A549 treated with dexamethasone at 1 μM for 4 hours (cell line): ENCODE measurements at places on chromosomes 1 and 21. TPM values are rescaled to one million over a fixed set of nuclear protein-coding genes. Genes with fewer than 3 reads are reported as not detected.

SLC5A9 gene
- total RNA-seq, result 0.03 to 0.07 TPM (median 0.05 TPM) in 3 of 5 replicates, not detected in the others

CFAP126 gene
- total RNA-seq, result 0.16 to 0.29 TPM (median 0.24 TPM) in 4 of 5 replicates, not detected in the other

URB1 gene
- total RNA-seq, result 9.9 to 15.9 TPM (median 14.4 TPM) in 5 replicates

DR1 gene
- 27.5 to 40.4 TPM (median 37.0 TPM) in 5 replicates for total RNA-seq

S100A5 gene
- 0.50 to 1.9 TPM (median 0.75 TPM) in 5 replicates for total RNA-seq

CATSPERE gene
- total RNA-seq, result 0.02 to 0.08 TPM (median 0.03 TPM) in 5 replicates

INSRR gene
- not detected in 5 replicates for total RNA-seq

HIVEP3 gene
- 3.1 to 4.4 TPM (median 4.3 TPM) in 5 replicates for total RNA-seq

TMEM200B gene
- total RNA-seq, result 0.05 to 0.11 TPM (median 0.06 TPM) in 5 replicates

CGN gene
- 1.8 to 2.8 TPM (median 2.6 TPM) in 5 replicates for total RNA-seq

HORMAD1 gene
- total RNA-seq, result 7.9 to 10.7 TPM (median 9.7 TPM) in 5 replicates

DMRTA2 gene
- 0.06 to 0.18 TPM (median 0.09 TPM) in 5 replicates for total RNA-seq

GPR161 gene
- total RNA-seq, result 10.3 to 18.0 TPM (median 16.2 TPM) in 5 replicates

TRIM17 gene
- total RNA-seq, result not detected in 5 replicates

DTL gene
- total RNA-seq, result 19.5 to 22.4 TPM (median 20.0 TPM) in 5 replicates

NPHS2 gene
- total RNA-seq, result not detected in 5 replicates

GPR25 gene
- total RNA-seq, result not detected in 5 replicates

HUNK gene
- total RNA-seq, result 1.2 to 1.6 TPM (median 1.5 TPM) in 5 replicates

CFHR1 gene
- total RNA-seq, result 0.17 to 0.19 TPM (median 0.18 TPM) in 5 replicates

CKS1B gene
- total RNA-seq, result 301 to 343 TPM (median 324 TPM) in 5 replicates

RGSL1 gene
- total RNA-seq, result not detected in 5 replicates

ST3GAL3 gene
- 1.8 to 3.3 TPM (median 2.3 TPM) in 5 replicates for total RNA-seq

SLC35F3 gene
- total RNA-seq, result 3.6 to 5.2 TPM (median 4.9 TPM) in 5 replicates

YOD1 gene
- total RNA-seq, result 6.9 to 10.4 TPM (median 8.7 TPM) in 5 replicates

RNF2 gene
- total RNA-seq, result 18.6 to 22.2 TPM (median 19.6 TPM) in 5 replicates

MFSD2A gene
- total RNA-seq, result 8.4 to 11.4 TPM (median 10.4 TPM) in 5 replicates

GBP7 gene
- total RNA-seq, result not detected in 5 replicates

RHD gene
- not detected in 5 replicates for total RNA-seq

OR14K1 gene
- not detected in 5 replicates for total RNA-seq

AMY1C gene
- total RNA-seq, result not detected in 5 replicates

KDF1 gene
- 0.15 to 0.31 TPM (median 0.26 TPM) in 5 replicates for total RNA-seq

NEK2 gene
- total RNA-seq, result 35.7 to 45.1 TPM (median 43.0 TPM) in 5 replicates

FAM20B gene
- total RNA-seq, result 17.4 to 26.1 TPM (median 23.2 TPM) in 5 replicates
